ENCODE measurements at places on chromosomes 5 and 9.

DNA sequence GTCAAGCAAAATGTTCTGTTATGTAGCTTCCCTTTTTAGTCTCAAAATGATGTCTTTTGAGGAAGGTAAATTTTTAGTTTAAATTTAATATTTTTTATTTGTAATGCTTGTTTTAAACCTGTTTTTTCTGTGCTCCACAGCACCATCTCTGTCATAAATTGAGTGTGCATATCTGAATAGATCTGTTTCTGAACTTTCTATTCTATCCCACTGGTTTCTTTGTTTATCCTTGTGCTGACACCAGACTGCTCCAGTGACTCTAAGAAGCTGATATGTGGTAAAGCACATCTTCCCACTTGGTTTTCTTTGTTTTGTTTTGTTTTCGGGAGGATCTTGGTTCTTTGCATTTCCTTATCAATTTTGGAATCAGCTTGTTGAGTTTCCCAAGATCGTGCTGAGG, 7.1 kb upstream of the RNF145 start:
- no peak for DNase-seq

DNA sequence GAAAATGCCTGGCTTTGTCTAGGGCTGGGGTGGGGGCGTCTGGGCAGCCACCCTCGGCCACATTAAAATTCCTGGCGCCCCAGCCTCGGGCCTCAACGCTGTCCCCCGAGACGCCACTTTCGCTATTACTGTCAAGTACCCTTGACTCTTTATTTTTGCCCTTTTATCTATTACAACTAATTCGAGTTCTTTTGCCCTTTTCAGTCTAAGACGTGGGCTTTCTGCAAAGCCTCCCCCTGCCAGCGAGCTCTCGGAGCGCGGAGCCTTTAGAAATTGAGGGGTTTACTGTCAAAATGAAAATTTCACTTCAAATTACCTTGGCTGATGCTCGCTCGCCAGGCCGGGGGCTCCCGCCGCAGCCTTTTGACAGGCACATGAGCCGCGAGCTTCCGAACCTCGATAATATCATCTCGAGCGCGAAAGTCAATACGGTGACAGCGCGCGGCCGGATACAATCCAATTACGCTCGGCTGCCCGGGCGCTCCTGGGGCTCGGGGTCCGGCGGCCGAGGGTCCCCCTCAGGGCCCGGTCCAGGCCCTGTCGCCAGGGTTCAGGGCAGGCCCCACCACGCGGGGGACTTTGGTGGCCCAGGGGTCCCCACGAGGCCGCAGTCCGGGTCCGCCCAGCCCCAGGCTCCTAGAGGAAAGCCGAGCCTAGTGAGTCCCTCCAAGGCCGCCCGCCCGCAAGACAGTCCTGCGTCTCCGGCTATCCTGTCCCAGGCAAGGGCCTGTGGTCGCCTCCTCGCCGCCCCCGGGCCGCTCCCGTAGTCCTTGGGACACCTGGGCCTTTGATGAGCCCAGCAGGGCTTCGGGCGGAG, 6.7 kb downstream of the IRX4 start:
- DNase-seq, result no peak

DNA sequence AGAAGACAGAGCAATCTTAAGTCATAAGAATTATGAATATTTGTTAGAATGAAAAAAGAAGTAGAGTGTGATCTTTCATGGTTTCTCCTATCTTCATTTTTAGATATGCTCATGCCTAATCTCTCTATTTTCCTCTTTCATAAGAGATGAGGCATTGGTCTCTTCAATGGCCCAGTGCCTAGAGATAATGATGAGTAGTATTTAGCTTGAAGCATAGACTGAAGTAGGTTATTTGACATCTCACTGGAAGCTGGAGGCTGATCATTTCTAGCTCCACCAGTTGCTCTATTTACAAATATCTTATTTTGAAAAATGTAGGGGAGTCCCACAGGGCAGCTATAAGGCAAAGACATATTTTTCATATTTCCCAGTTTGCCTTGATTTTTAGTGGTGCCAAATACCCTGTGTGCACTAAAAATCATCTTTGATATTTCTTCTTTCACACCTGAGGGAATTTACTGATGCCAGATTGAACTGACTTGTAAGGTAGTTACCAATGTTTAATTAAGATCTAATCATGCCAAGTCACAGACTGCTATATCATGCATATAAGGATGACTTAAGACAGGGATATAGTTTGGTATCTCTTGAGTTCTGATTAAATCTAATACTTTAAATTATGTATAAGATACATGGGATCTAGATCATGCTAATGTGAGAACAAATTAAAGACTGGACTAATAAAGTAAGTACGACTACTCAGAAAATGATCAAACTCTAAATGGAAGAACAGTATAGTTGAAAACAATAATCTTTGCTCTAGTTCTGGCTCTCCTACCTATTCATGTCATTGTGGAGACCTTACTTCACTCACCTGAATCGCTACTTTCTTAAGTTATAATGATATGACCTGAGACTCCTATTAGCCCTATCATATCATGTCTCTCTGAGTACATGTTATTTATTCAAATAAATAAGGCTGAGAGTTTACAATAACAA, 108.2 kb upstream of the IFNE start:
- DNase-seq, result no peak

GRCh38 chr5:125093776-125094175, 347.3 kb upstream of the ZNF608 start:
- DNase-seq, result no peak

DNA sequence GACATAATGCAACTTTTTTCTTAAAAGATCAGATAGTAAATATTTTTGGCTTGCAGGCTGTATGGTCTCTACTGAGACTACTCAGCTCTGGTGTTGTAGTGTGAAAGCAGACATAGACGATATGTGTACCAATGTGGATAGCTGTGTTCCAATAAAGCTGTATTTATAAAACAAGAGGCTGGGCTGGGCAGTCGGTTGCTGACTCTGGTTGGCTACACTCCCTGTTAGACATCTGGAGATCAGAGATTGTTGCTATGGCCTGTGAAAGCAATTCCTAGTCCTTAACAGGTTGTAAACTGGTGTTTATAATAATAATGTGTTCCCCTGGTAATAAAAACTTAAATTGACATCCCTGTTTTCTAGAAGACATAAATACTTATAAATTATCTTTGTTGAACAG, 24.4 kb upstream of the SCAMP1 start:
- DNase-seq, result no peak

DNA sequence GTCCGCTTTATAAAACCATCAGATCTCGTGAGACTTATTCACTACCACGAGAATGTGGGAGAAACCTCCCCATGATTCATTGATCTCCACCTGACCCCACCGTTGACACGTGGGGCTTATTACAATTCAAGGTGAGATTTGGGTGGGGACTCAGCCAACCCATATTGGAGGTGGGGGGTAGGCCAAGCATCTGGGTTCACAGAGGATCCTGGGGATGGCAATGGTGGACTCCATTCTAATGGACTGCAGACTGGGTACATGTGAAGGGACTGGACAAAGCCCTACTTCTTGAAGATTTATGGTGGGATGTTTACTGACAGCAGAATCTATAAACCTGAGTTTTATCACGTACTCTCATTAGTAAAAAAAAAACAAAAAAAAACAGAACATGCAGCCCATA, 15.1 kb downstream of the QRFP start:
- no peak for DNase-seq

Measured in nucleus accumbens (tissue), 56 donors.